Cardiac fibroblast (primary cell): ENCODE measurements at places on chromosomes 11 and 22.

DNA sequence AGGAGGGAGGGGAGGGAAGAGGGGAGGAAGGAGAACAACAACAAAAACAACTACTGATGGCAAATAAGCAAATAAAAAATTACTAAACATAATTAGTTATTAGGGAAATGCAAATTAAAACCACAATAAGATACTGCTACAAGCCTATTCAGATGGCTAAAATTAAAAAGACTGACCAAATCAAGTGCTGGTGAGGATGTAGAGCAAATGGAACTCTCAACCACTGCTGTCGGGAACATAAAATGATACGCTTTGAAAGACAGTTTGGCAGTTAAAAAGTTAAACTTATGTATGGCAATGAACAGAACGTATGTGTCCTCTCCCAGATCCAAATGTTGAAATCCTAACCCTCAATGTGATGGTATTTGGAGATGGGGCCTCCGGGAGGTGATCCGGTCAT, 85.7 kb downstream of the PHF21B start:
- DNase-seq = no peak

DNA sequence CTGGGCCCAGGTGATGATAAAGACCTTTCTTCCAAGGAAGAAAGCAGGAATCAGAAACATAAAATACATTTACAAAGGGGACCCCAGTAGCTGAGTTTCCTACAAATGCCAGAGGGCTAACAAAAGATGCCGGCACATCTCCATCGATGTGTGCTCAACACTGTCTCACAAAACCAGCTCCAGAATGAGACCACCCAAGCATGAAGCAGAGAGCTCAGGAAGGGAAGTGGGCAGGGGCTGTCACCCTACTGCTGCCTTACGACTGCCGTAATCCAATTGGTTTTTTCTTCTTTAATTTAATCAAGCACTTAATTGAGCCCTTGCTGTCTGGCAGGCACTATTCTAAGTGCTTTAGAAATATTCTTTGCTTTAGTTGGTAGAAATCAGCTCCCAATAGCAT, 26.1 kb downstream of the SMCO4 start:
- DNase-seq = no peak

DNA sequence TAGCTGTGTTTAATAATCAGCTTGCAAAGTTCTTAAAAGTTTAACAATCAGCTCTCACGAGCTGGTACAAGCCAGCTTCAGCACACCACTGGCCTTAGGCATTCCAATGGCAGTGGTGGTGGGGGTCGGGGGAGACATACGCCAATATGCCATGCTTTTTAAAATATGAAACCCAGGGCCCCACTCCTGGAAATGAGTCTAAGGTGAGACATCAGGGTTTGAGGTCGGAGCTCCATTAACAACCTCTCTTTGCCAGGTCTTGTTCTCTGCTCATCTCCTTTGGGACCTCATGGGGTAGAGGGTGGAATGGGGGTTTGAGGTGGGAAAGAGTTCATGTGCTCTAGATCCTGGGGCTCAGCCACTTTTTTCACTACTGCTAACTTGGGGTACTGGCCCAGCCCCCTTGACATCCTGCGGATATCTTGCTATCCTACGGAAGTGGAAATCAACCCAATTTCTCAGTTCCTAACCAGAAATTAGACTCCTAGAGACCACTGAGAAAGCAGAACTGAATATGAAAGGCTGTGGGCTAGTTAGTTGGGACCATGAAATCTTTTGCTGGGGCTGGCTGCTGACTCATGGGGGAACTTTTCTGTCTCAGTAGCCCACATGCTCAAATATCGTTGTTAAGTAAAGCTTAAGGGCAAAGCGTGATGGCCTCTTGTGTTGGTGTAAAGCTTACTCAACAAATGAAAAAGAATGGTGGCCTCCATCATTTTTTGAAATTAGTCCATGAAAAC, 90.1 kb downstream of the PDHX start:
- DNase-seq = no peak

DNA sequence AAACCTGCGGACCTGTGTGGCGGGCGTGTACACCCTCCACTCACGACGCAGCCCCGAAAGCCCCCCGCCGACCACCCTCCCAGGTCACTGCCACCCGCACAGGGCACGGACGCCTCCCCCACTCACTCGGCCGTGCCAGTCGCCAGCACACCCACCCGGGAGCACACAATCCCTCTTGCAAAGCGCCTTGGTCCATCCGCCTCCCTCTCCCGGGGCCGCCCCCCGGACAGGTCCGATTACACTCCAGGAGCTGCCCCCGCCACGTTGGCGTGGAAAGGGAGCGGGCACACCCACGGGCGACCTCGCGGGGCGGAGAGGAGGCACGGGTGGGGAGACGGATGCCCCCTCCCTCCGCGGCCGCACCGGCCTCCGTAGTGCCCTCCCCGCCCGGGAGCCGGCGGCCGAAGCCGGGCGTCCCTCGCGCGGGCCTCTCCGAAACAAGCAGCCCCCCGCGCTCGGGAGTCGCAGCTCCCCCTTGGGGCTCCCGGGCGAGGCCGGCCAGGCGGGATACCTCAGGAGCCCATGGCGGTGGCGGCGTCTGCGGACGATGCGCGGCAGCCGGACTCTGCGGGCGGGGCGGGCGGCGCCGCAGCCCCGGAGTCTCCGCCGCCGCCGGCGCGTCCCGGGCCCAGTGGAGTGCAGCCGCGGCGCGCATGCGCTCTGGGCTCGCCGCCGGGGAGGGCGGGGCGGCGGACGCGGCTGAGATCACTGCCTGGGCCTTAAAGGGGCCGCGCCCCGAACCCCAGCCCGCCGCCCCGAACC, at the start of gene TMEM184B:
Gene TMEM184B (minus strand): TSS at position 638 of the 762 bp plus-strand sequence. CDS start 25,049 bp downstream, outside the sequence.
- DNase-seq = peak; percentile 78

- no peak for DNase-seq
Observed at GRCh38 chr11:126630893-126631798, 275.7 kb downstream of the ST3GAL4 start.

DNA sequence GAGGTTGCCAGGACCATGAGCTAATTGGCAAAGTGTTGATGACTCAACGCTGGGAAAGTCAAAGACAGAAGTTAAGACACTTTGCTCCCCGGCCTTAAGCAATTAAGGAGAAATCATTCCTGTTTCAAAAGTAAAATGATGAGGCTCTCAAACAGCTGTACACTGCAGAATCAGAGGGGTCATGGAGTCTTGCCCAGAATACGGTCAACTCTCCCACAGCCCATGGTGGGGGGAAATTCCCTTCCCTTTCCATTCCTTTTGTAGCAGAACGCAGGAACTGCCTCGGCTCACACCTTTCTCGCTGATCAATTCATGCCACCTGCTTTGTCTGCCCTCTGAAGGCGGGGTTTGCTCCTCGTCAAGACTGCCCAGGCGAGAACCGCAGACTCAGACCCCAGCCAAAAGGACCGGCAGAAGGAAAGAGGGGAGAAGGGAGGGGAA, 52.8 kb downstream of the MN1 start:
- DNase-seq = peak; percentile 79

DNA sequence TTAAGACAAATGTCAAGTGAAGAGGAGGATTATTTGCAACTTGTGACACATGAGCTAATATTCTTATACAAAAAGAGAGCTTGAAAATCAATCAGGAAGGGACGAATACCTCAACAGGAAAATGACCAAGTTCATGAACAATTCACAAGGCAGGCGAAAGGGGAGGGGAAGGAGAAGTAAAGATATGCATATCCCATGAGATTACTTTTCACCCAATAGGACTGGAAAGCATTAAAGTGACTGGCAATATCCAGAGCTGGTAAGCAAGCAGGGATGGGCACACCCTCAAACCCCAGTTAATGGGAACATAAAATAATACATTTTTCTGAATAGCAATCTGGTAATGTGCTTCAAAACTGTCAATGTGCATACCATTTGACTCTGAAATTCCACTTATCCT, 129.5 kb downstream of the SLC1A2 start:
- peak; percentile 72 for DNase-seq
